Hematopoietic multipotent progenitor cell treated with erythropoietin and hydrocortisone succinate and interleukin-3 and kit ligand, for 15 days (in vitro differentiated cells): ENCODE measurements at places on chromosomes 5 and 9.

GRCh38 chr5:107736638-107737037 lies 65.9 kb upstream of the EFNA5 start:
- no peak for DNase-seq

DNA sequence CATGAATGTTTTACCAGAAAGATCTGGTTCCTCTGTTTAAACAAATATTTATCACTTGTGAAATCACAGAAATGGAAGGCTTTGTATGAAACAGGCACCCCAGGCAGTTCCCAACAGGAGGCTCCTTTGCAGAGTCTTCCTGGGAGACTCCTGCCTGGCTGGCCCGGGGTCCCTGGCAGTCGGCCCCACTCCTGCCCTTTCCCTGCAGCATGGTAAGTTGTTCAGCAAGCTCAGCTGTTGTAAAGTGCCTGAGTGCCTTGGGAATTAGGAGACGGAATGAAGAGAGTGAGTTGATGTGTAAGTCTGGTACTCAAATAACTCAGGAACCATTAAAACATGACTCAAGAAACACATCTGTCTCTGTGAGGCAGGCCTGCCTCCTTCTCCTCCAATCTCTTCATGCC lies 17.5 kb upstream of the LHFPL2 start:
- no peak for DNase-seq

- no peak for DNase-seq
These were observed 212.3 kb upstream of the RORB start for GRCh38 chr9:74284581-74285450.

GRCh38 chr5:148791334-148791667 lies 35.1 kb upstream of the ADRB2 start:
- no peak for DNase-seq

- no peak for DNase-seq
These were observed 1177.3 kb upstream of the NUDT12 start for GRCh38 chr5:104739905-104740304.

DNA sequence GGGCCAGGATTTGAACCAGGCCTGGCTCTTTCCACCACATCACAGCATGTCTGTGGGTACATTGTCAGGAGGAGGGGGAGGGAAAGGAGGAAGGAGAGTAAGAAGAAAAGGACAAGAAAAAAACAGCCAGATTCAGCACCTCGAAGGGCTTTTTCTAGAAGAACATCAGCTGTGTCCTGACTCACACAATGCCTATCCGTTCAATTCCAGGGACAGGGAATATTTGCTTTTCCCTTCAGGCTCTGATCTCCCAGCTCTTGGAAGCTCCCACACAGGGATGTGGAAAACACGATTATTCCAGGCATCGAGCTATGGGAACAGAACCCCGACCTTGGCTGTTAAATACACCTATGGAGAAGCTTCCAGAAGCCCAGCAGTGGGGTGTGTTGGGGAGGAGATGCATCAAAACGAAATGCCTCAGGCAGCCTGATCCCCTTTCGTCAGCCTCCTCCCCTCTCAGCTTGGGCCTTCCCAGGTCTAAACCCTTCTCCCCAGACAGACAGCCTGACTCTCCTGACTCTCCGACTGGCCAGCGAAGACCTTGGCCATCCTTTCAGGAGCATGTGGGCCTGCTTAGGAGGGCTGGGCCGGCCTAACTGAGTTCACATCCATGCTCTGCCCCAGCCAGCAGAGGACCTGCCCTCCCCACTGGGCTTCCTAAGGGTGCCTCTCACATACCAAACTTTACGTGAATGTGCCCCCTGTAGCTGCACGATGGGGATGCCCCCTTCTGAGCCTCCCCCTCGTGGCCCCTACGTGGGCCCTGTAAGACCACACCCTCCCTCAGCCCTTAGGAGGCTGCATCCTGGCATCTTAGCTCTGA lies 54.4 kb downstream of the NEURL1B start:
- DNase-seq, result no peak

- no peak for DNase-seq
These were observed 492.4 kb upstream of the KLF4 start for GRCh38 chr9:107982001-107982400.

DNA sequence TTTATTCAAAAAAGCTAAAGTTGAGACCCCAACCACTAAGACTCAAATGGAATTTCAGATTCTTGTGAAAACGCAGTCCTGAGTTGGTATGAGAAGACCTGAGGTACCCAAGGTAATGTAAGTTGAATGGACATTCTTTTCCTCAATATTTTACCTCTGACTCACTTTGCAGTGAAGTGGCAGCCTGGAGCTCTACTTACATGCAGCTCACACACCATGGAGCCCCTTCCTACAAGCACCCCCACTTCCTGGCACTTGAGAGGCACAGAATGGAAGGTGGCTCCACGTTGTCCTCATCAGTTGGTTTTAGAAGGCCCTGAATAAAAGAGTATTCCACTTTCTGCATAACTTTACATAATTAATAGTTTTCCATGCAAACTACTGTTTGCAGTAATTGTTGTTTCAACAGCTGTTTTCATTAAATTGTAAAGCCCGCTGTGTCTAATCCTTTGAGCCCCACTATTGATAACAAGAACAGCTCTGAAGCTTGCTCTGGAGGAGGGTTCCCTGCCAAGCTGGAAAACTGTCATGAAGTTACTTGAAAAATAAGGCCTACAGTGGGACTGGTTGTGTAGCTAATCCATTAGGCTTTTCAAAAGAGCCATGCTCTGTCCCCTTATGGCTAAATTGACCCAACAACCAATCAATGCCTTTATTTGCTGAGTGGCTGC lies 102.2 kb upstream of the SPATA31D4 start:
- no peak for DNase-seq

DNA sequence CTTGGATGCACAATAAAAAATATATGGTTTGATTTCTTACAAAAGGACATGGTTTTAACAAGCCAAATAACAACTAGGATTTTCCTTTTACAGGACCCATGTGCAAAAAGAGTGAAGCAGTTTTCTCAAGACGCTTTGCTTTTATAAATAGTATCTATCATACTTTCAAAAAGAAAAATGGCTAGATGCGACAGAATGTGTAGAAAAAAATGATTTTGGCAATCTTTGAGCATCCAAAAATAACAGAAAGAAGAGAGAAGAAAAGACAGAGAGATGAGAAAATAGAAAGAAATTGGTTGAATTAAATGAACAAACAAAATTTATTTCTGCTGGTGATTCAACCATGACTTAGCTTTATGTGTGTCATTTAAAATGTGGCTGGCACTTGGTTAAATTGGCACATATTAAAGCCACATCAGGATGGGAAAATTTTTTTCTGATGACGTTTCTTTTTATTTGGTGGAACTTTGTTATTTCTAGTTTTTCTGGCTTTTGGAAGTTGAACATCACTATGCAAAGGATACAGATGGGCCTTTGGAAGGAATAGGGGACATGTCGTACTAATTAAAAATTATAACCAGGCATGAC lies 35.6 kb upstream of the NREP start:
- DNase-seq, result no peak

DNA sequence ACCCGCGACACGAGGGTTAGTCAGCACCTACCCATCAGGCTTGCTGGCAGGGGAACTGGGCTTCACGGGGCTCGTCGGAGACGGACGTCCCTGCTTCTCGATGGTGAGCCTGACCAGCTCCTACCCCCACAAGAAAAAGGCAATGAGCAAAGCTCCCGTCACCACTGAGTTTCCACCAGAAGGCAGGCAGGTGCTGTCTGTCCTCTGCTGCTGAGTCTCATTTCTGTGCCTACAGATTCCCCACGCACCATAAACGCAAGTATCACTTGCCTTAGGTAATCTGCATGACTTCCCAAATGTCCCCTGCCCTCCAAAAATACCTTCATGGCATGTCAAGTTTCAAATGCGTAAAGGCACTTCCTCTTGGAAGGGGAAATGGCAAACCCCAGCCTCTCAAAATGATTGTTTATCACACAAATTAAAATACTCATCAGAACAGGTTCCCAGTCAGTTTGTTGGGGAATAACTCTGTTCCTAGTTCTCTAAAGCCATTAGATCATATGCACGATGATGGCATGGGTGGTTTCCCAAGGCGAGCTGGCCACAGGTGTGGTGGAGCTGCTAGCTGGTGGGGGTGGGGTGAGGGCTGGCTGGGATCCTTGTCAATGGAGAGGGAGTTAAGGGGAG lies 85.0 kb downstream of the PRRT1B start:
- no peak for DNase-seq

DNA sequence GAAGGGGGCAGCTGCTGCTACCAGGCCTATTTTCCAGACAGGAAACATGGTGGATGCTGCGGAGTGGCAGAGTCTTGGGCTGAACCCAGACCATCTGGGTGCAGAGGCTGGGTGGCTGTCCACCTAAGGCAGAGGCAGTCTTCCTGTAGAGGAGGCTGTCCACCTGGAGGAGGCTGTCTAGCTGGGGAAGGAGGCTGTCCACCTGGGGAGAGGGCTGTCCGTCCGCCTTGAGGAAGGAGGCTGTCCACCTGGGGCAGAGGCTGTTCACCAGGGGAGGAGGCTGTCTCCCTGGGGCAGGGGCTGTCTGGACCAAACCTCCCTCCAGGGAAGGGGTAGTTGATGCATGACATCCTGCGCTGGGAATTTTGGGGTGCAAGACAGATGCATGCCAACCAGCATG lies 39.2 kb upstream of the BARHL1 start:
- no peak for DNase-seq

- DNase-seq, result no peak
These were observed 260.3 kb upstream of the DAPK1 start for GRCh38 chr9:87237336-87237735.

DNA sequence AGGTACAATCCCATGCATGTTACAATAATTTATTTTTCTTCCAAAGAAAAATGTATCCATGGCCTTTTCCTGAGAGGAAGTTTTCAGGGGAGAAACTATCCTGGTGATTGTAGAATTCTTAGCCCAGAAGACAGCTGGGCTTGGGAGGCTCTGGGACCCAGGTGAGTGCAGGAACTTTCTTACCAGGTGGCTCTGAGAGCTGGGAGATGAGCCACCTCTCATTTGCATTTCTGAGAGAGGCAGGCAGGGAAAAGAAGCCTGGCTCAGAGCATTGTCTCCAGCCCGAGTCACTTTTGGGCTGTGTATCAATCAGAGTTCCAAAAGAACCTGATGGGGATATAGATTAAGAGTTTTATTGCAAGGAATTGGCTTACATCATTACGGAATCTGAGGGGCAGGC lies 52.7 kb downstream of the ALG2 start:
- DNase-seq, result no peak

- no peak for DNase-seq
These were observed 247.3 kb downstream of the PSAT1 start for GRCh38 chr9:78544230-78544629.

DNA sequence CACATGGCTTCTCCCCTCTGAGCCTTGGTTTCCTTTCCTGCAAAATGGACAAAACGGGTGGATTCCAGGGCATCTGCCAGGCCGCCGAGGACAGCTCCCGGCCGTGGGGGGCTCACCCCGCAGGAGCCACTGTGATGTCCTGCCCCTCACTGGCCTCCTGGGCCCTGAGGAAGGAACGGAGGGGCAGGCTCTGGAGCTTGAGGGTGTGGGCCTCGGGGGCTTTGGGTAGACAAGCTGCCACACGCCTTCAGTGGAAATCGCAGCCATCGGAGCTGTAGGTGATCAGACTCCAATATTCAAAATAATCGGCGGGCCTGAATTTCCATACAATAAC lies 32.2 kb upstream of the UBAC1 start:
- DNase-seq, result no peak

DNA sequence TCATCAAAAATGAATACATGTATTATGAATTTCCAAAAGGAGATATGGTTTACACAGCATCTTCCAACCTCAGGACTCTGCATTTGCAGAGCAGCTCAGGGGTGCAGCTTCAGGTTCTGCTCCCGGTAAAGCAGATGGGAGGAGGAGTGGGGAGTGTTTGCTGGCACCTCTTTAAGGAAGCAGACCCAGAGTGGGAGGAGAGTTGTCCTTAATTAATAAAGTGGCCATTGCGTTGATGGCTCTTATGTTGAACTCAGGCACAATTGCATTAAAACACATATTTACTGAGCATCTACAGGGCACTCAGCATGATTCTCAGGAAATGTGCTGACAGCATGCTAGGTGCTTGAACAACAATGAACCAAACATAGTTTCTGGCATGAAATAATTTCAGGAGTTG lies 121.0 kb downstream of the PDZD2 start:
- no peak for DNase-seq

GRCh38 chr9:107639426-107639825 lies 149.9 kb upstream of the KLF4 start:
- no peak for DNase-seq

DNA sequence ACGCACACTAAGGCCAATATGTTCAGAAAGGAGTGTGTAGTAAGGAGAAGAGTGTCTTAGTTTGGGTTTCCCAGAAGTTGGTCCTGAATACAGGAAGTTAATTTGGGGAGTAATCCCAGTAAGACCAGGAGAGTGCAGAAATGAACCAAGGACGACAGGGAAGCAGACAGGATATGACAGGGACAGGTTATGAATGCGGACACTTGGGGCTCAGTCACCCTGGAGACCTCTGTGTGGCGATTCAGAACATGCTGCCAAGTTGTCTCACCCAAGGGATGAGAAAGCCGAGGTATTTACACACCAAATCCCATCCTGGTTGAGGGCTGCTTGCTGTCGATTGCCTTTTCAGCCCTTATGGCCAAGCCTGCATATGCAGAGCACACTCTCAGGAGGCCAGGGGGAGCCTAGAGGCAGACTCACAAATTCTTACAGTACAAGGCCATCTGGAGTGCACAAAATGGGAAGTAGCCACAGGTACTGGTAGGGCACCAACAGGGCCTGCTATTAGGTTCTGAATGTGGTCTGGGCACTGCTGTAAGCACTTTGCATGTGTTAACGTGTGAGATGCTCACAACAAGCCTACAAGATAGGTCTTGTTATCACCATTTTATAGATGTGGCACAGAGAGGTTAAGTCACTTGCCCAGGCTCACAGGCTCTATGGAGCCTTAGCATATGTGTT lies 233.1 kb upstream of the ANKRD55 start:
- no peak for DNase-seq

DNA sequence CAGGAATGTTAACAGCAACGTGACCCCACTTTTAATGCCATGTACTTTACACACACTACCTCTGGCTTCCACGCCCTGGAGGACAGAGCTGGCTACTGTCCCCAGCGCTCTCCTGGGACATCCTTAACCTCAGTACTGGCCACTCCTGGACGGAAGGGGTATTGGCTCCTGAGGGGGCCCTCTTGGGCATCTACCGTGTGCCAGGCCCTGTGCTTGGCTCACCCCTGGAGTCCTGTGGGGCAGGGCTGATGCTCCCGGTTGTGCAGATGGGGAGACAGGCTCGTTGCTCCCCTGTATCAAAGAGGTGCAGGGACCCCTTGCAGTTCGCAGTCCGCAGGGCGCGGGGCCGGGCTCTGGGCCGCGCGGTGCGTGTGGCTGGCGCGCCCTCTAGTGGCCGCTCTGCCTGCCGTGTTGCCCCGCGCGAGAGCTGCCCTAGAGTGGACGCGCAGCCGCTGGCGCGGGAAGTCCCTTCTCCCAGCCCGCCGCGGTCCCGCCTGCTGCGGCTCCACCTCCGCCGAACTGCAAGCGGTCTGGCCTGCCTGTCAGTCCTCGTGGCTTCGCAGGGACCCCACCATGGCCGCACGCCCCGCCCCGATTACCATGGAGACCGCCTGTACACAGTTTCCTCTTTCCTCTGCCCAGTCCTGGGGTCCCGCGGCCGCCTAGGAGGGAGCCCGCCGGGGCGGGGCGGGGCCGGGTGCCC lies at the start of gene WDR38:
Gene WDR38, plus strand, starts transcription at position 632 of the 703 bp plus-strand sequence. CDS start 72 bp downstream, outside the sequence.
- DNase-seq, result peak; percentile 75
